ENCODE measurements at places on chromosomes 16 and 17. TPM values are rescaled to one million over a fixed set of nuclear protein-coding genes. Genes with fewer than 3 reads are reported as not detected.

The CCL3 gene
- not detected for total RNA-seq

The NOD2 gene
- total RNA-seq = not detected

The IKZF3 gene
- total RNA-seq = under 0.01 TPM

The DNAAF1 gene
- total RNA-seq = not detected

The C17orf107 gene
- total RNA-seq = 3.9 TPM

The CFAP97D1 gene
- total RNA-seq = not detected

The SKAP1 gene
- not detected for total RNA-seq

All from fibroblast of villous mesenchyme (primary cell).